ENCODE measurements at places on chromosomes 5 and 9.

DNA sequence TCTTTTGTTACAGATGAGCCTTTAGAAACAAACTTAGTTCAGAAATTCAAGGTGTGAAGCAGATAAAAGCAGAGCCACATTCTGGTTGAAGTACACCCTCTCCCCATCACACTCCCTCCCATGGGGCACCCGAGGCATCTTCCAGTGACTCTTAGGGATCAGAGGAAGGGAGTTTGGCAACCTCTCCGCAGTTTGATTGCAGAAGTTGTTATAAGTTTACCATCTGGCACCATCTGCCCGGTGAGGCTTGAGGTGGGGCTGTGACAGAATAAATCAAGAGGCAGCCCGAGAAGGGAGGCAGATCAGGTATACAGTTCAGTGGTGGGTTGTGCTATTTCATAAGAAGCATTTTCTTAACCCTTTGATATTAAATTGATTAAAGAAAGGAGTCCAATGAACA is 458.6 kb upstream of the CLINT1 start:
- DNase-seq = no peak

GRCh38 chr9:133961226-133962165 is 30.6 kb downstream of the VAV2 start:
- DNase-seq = no peak

- no peak for DNase-seq
Measured at GRCh38 chr5:4023091-4023752, 427.6 kb downstream of the IRX1 start.

DNA sequence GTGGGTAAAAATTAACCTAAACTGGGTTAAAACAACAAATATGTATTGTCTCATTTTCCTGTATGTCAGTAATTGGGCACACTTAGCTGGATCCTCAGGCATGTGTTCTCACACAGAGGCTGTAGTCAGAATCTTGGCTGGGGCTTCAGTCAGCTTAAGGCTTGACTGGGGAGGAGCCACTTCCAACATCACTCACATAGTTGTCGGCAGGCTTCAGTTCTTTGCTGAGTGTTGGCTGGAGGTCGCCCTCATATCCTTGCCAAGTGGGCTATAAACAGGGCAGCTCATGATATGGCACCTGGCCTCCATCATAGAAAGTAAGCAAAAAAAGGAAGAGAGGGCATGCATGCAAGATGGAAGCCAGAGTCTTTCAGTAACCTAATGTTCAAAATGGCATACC is 173.0 kb downstream of the GIN1 start:
- no peak for DNase-seq

GRCh38 chr9:36023260-36024048 is 13.3 kb upstream of the RECK start:
- peak; percentile 44 for DNase-seq

DNA sequence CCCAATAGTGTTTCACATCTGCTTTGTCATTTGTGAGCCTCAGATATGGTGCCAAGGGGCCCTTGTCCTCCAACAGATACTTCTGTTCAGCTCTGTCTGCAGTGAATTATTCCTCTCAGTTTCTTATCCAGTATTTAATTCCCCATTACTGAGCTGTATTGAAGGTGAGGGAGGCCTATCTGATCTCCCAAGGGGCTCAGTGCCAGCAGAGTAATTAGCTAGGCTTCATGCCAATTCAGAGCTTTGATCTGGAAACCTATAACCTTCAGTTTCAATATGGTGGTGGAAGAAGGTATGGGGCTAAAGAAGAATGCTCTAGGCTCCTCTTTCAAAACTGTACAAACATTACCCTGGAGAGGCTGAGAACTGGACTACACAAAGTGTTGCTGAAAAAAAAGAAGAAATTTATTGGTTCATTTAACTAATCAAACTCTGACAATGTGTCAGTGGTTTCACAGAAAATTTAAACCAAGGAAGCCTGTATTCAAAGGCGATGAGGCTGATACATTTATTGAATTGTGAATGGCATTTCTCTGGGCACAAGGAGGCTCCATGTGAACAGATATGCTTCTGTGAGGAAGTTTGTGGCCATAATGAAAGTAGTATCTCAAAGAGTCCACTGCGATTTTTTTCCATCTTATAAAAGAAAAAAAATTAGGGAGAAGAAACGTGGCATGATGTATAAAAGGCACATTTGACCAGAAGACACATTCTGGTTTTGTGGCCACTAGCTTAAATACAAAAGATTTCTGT is 397.8 kb downstream of the TLE4 start:
- DNase-seq = peak; percentile 45

DNA sequence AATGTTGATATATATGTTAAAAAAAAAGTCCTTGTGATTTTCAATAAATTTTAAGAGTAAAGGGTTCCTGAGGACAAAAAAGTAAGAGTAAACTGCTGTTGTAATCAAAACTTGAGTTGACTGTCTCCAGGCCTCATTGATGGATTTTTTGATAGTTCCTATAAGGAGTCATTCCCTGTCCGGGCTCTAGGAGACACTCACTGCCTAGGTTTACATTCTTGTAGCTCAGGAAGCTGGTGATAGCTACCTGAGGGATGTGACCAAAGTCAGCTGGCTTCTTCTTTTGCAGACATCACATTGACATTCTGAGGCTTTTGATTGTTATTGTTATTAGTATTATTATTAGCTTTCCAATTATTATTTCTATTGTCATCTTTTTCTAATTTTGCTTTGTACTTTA is 116.5 kb upstream of the FBXL7 start:
- DNase-seq = no peak

- DNase-seq = no peak
Measured at GRCh38 chr9:109588415-109588814, 90.3 kb upstream of the PTPN3 start.

DNA sequence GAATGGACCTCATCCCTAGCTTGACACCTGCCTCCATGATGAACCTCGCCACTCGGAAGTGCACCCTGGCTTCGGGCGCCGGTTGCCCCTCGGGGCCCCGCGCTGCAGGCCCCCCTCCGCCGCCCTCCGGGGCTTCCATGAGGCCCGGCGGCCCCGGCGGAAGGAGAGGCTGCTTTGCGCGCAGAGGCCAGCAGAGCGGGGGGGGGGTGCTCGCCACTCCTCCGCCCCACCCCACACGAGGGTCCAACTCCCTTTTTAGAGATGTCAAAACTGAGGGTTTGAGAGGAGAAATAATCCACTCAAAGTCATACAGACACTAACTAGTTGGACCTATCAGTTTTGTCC is 7.9 kb downstream of the DUSP1 start:
- no peak for DNase-seq

DNA sequence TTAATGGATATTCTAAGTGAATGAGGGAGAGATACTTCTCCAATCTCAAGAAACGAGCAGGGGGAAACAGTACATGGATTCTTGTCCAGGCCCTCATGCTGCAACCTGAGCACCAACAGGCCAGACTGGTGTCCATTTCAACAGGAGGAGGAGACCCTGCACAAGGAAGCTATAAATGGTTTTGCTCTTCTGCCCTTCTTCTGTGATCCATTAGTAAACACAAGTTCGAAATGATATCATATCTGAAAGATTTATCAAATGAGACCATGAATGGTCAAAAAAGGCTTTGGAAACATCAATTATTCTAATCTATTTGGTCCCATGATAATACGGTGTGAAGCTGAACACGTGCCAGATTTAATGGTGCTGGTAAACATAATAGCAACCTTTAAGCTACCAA is 109.8 kb downstream of the NR6A1 start:
- DNase-seq = no peak

DNA sequence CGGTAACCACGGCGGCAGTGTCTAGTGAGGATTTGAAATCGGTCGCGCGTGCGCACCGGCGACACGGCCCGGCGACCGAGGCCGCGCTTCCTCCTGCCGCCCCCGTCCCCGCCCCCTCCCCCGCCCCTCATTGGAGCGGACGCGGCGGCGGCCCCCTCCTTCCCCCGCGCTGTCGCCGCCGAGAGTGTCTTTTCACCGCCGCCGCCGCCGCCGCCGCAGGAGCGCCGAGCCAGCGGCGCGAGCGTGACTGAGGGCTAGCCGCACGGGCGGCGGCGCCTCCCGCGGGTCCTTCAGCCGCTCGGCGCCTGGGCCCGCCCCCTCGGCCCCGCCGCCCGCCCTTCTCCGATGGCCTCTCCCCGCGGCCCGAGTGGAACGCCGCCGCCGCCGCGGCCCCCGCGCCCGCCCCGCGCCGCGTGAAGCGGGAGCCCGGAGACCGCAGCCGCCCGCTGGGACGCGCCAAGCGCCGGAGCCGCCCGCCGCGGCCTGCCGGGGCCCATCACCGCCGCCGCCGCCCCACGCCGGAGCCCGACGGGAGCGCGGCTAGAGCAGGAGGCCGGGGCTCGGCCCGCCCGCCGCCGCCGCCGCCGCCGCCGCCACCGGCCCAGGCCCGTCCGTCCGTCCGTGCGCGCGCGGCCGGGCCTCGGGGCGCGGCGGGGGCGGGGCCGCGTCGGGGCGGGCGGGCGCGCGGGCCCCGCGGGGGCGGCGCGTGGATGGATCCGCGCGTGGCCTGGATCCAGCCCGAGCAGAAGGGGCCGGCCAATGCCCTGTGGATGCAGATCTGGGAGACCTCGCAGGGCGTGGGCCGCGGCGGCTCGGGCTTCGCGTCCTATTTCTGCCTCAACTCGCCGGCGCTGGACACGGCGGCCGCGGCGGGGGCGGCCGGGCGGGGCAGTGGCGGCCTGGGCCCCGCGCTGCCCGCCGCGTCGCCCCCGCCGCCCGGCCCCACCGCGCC is at the start of gene TENT4A:
Gene TENT4A, plus strand, starts transcription at position 159 of the 952 bp plus-strand sequence. Its CDS starts 552 bp downstream, at position 711.
- DNase-seq = peak; percentile 93

DNA sequence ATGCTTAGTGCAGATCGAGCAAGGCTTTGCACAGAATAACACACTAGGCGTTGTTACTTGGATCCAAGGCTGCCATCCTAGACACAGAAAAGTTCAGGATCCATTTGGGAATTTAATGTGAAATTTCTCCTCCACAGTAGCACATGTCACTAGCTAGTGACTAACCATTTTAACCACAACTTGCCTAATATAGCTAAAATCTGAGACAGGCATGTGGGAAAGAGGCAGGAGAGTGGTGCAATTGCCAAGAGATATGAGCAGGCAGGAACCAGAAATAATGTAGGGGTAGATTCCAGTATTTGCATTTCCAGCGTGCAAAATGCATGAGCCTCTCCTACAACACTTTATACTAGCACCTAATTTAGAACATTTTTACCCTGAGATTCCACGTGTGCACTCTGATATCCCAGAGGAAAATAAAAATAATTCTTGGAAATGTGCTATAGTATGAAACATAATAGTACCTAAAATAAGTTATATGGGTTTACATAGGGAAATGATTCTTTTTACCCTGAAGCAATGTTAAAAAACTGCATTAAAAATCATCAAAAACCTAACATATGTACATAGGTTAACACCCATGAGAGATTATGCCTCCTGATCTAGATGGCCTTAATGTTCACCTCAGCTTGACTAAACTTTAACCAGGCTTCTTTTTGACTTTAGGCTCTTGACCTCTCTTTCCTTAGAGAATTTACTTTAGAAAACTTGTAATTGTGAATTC is 1230.6 kb upstream of the NUDT12 start:
- no peak for DNase-seq

DNA sequence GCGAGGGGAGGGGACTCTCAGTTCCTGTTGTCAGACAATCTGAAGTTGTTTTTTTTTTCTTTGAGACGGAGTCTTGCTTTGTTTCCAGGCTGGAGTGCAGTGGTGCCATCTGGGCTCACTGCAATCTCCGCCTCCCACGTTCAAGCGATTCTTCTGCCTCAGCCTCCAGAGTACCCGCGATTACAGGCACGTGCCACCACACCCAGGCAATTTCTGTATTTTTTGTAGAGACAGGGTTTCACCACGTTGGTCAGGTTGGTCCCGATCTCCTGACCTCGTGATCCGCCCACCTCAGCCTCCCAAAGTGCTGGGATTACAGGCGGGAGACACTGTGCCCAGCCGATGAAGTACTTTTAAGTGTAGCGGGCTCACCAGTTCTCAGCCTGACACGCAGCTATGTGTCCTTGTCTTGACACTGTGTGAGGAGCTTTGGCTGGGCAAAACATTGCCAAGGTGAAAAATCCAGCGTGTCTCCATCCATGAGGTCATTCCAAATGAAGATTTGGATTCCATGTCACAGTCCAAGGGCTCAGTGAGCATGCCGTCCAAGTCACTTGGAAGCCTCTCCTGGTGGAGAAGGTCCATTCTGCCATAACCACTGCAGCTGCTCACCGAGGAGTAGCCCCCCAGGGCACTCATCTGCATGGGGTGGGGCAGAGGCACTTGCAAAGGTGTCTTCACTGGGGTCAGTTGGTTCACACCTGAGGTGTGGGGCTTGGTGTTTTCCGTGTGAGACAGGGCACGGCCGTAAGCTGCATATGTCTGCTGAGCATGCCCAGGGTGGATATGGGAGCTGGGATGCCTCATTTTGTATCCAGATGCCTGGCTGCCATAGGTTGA is 32.0 kb downstream of the OR2V1 start:
- DNase-seq = no peak

- DNase-seq = peak; percentile 50
Measured at GRCh38 chr5:147223948-147224791, 10.7 kb upstream of the STK32A start.

DNA sequence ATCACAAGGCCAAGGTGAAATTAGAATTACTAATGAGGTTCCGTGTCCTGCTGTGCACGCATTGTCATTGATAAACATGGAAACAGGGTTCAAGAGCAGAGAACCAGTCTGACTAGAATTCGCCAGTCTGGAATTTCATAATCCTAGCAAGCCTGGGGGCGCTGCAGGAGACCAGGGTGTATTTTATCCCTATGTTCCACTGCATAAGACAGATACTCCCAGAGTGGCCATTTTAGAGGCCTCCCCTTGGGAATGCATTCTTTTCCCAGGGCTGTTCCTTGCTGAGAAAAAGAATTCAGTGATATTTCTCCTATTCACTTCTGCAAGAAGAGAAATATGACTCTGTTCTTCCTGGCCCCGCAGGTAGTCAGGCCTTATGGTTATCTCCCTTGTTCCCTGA is 1387.7 kb downstream of the MAT2B start:
- no peak for DNase-seq

GRCh38 chr9:102445181-102445747 is 549.9 kb upstream of the CYLC2 start:
- DNase-seq = no peak

DNA sequence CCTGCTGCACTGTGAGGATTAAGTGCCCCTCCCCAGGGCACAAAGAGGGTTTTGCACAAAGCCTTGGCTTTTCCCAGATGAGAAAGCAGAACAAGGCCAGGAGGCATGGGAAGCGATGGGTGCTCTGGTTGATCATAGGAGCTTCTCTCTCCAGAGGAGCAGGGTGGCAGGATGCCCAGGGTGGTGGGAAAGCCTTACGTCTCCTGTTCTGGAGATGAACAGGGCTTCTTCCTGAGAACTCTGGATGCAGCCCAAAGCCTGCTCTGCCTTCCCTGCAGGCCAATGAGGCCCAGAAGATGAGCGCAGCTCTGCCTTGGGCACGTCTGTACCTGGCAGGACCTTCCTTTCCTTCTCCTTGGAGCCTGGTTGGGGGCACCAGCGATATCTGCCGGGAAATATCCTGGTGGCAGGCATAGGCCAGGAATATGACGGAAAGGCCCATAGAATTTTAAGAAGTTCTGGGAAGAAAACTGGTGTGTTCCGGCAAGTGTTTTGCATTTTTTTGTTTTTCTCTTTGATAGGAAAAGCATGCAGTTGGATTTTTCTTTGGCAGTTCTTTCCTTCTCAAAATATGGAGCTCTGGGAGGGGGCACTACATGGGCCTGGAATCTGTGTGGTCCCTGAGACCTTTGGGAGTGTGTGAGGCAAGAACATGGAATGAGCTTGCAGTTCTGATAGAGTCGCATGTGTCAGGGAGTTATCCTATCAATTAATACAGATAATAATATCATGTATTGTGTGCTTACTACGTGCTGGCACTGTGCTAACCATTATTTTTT is 253.2 kb upstream of the KLF4 start:
- DNase-seq = no peak

- no peak for DNase-seq
Measured at GRCh38 chr9:116547729-116548426, 139.2 kb upstream of the TRIM32 start.

Data from NCI-H1436 (cell line).